ENCODE measurements at places on chromosomes 13 and 19.
A peak's percentile ranks its signal among the peaks of the same experiment; 100 is the strongest.

GRCh38 chr19:3112375-3113099, 18.4 kb downstream of the GNA11 start:
- DNase-seq, result no peak

GRCh38 chr13:40306817-40307216, 359.6 kb downstream of the FOXO1 start:
- no peak for DNase-seq

DNA sequence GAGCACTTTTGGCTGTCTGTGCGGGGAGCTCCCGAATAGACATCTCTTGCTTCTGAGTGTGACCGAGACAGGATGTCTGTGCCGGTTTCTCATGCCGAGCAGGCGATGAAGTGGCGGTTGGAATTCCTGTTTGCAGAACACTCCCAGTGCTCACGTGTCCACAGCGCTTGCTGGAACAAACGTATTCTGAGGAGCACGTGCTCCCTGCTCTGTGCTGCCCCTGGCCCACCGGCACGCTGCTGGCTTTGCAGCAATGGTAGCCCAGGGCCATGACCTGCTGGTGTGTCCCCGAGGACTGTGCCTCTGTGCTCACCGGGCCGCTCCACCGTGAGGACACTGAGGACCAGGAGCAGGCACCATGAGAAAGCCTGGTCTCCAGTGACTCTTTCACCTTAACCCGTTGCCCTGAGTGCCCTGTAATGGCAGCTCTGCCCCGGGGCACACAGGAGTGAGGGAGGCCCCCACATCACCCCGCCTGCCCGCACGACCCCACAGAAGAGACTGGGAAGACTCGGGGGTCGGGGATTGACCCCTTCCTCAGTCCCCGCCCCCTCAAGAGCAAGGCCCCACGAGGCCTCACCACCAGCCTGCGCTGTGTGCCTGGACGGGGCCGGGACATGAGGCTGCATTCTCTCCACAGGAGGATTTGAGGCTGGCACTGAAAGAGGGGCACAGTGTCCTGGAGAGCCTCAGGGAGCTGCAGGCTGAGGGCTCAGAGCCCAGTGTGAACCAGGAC, 40.0 kb upstream of the F7 start:
- DNase-seq, result no peak

GRCh38 chr19:5339198-5339949, 1.2 kb downstream of the PTPRS start:
- no peak for DNase-seq

DNA sequence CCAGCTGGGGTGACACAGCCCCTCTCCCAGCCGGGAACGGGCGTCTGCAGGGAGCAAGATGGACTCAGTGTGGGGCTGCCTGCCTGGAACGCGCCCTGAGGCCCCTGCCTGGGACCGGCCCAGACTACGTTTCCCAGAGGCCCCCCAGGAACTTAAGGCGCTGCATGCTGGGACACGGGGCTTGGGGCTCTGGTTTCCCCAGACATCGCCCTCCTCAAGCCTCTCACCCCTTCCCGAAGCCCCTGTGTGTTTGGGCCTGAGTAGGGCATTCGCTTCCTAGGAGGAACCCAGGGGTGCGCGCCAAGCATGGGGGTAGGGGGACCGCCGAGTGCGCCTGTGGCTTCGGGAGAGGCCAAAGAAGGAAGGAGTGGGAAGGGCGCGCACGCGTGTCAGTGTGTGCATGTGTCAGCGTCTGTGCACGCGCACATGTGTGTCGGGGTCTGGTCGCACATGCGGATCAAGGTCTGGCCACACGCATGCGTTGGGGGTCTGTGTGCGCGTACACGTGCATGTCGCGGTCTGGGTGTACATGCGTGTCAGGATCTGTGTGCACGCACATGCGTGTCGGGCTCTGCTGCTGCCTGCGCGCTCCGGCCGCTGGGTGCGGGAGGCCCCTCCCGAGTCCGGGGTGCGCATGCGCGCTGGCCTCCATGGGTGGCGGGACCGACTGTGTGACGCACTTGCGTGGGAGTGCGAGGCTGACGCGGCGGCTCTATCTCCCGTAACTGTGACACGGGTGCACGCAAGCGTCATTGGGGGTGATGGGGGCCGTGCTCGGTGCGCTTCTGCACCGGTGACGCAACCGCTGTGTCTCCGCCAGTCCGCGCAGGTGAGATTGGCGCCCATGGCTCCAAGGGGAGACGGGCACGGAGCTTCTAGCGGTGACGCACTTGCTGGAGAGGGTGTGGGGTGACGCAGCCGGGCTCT, 16.2 kb downstream of the ZNF331 start:
- DNase-seq, result no peak

DNA sequence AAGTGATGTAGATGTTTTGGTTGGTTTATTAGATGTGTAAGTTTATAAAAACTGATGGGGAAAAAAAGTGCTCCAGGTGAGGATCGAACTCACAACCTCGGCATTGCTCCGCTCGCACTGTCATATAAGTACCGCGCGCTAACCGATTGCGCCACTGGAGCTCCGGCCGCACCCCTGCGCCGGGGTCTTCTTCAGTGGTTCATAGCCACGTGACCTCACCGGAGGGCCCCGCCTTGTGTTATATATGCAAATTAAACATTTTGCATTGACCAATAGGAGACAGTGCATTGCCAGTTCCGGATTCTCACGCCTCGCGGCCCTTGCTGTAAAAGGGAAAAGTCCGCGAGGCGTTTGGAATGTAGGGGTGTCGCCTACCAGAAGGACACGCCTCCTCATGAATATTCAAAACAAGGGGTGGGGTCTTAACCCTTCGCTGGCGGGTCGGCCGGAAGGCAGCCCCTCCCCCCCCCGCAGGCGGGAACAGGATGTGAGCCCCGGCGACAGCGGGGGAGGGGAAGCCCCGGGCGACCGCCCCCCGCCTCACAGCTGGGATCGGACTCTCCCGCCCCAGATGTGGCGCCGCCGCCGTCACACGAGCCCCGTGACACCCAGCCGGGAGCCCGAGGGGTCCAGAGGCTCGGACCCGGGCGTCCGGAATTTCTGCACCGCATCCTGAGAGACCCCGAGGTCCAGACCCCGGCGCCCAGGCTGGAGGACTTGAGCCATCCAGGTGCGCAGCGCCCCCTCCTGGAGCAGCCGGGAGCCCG, at the start of gene PLEKHG2:
Gene PLEKHG2 (plus strand): TSS at position 570 of the 767 bp plus-strand sequence. CDS start 1,418 bp downstream, outside the sequence.
- DNase-seq, result peak; percentile 98

DNA sequence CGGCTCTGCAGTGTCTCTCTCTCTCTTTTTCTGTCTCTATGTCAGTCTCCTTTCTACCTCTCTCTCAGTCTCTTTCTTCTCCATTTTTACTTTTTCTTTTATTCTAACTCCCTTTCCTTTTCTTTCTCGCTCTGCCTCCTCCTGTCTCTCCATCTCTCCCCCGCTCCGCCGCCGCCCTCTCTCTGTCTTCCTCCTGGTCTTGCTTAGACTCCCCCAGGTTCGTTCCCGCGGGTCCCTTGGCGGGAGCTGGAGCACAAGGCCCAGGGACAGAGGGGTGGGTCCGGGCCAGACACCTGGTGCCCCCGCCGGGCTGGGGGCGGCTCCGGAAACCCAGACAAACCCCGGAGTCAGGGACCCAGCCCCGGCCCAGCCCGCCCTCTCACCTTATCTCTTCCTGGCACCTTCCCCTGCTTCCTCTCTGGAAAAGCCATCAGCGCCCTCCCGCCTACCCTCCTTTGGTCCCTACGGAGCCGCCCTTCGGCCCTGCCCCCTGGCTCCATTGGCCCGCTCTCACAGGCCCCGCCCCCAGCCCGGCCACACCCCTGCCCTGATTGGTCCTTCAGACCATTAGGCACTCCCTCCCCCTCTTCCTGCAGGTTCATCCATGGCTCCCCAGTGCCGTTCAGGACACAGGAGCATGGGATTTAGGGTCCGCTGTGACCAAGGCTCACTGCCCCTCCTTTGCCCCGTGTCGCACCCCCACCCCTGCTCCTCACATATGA, 15.4 kb upstream of the NOP53 start:
- DNase-seq, result peak; percentile 30

GRCh38 chr13:50386541-50387050, 371.4 kb downstream of the KCNRG start:
- no peak for DNase-seq

DNA sequence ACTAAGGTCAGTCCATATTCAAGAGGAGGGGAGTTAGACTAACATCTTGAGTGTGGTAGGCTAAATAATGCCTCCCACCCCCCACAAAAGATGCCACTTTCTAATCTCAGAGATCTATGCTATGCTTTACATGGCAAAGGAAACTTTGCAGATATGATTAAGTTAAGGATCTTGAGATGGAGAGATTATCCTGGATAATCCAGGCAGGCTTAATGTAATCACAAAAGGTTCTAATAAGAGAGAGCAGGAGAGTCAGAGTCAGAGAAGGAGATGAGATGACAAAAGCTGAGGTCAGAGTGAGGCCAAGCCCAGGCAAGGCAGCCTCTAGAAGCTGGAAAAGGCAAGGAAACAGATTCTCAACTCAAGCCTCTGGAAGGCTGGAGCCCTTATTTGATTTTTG, 1011.6 kb downstream of the PCDH9 start:
- no peak for DNase-seq

DNA sequence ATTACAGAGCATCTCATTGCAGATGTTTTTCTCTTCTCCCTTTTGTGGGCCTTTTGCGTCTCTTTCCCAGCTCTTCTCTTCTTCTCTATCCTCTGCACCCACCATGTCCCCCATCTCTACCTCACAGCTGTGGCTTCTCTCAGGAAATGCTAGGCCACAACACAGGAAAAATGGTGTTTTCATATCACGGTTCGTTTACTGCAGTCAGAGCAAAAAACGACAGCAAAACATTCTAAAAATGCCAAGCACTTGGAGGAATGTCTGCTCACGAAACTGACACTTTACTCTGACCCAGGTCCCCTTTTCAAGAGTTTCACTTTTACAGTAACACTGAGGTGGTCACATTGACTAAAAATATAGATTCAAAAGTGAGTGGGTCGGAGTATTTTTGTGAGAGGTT, 152.2 kb downstream of the DCT start:
- no peak for DNase-seq

DNA sequence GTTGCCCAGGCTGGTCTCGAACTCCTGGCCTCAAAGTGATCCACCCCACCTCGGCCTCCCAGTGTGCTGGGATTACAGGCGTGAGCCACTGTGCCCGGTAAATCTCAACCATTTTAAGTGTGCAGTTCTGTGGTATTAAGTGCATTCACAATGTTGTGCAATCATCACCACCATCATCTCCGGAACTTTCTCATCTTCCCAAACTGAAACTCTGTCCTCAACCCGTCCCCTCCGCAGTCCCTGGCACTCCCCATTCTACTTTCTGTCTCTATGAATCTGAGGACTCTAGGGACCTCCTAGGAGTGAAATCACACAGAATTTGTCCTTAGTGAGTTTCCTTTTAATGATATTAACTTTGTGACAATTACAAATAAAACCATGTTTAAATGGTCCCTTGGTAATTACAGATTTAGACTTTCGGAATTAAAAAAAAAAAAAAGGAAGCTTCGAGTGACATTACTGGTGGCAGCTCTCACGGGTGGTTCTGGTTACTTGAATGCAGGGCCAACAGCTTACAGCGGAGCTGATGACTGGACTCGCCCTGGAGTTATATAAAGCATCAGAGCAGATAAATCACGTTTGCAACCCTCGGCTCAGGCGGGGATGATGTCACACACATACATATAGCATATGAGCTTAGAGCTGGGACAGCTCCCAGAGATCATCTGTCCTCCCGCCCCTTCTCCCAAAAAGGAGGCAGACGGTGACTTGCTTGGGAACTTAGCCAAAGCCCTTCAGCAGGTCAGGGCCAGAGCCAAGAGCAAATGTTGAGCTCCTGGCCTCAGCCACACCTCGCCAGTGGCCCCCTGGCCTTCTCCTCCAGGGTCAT, 89.8 kb downstream of the ZNF557 start:
- no peak for DNase-seq

- DNase-seq, result no peak
These were observed 33.5 kb upstream of the TMTC4 start for GRCh38 chr13:100707818-100708740.

- DNase-seq, result no peak
These were observed 6.8 kb upstream of the RGL3 start for GRCh38 chr19:11425719-11426457.

GRCh38 chr19:43809762-43810696, 7.8 kb upstream of the LYPD5 start:
- peak; percentile 53 for DNase-seq

GRCh38 chr19:1206150-1206863, 729 bp downstream of the STK11 start:
- no peak for DNase-seq

DNA sequence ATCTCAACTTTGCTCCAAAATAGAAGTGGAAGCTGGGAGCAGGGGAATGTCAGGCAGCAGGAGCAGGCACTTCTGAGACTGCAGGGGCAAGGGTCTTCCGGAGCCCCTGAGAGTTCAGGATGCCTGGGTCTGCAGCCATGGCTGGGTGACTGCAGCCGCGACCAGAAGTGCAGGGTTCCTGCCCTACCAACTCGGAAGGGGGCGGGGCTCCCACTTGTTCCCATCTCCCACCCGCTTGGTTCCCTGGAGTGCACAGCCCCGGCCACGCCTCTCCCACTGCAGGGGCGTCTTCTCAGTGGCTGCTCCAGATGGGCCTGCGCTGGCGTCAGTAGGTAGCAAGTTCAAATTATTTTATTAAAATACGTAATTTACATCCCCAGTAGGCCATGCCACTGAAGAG, 1631.7 kb downstream of the OLFM4 start:
- DNase-seq, result no peak

DNA sequence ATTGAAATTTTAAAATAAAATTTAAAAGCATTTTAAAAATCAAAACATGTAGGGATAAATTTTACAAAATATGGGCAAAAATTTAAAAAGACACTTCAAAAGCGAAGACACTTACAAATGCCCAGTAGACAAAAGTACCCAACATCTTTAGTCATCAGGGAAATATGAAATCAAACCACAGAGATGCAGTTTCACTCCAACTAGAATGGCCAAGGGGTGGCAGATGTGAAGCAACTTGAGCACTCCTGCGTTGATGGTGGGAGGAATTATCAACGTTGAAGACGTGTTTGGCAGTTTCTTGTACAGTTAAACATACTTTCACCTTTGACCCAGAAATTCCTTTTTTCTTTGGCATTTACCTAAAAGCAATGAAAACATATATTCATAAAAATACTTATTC, 518.0 kb upstream of the SGCG start:
- DNase-seq, result no peak

DNA sequence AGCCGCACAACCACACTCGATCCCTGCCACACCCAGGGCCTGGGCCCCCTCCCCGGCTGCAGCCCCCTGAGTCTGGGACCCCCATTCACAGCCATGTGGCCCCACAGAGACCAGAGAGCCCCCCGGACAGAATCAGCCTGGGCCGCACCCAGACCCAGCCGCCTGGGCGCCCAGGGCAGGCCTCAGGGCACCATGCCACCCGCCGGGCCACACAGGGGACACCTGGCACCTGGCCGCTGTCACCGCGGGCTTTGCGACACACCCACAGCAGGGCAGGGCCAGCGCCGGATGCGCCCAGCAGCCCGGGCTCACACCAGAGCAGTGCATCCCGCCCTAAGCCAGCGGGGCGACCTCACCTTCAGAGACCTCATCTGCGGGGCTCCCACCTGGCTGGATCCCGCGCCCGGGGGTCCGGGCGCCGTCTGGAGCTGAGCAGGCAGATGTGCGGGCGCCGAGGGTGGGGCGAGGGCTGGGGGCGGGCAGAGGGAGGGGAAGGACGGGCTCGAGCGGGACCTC, 443 bp downstream of the TBXA2R start:
- peak; percentile 52 for DNase-seq

Measured in NCI-H1105 (cell line).